ENCODE measurements at places on chromosomes 5 and 9.

GRCh38 chr9:134775081-134775951, 105.3 kb upstream of the FCN2 start:
- no peak for DNase-seq

DNA sequence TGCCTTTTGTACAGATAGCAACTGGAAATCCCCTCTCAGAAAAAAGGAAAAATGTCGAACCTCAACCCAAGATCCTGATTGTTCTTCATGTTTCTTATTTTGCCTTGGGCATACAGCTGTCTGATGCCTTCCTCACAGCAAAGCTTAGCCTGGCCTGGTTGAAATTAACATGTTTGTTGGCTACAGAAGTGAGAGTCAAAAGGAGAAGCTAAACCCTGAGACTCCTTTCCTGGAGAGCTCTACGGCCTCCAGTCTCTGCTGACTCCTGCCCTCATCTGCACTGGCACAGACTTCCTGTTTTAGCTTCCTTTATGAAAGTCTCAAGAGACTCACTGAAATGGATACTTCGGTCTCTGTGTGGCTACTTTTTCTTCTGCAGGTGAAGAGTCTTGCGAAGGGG, 186.7 kb downstream of the PARP8 start:
- DNase-seq: no peak

DNA sequence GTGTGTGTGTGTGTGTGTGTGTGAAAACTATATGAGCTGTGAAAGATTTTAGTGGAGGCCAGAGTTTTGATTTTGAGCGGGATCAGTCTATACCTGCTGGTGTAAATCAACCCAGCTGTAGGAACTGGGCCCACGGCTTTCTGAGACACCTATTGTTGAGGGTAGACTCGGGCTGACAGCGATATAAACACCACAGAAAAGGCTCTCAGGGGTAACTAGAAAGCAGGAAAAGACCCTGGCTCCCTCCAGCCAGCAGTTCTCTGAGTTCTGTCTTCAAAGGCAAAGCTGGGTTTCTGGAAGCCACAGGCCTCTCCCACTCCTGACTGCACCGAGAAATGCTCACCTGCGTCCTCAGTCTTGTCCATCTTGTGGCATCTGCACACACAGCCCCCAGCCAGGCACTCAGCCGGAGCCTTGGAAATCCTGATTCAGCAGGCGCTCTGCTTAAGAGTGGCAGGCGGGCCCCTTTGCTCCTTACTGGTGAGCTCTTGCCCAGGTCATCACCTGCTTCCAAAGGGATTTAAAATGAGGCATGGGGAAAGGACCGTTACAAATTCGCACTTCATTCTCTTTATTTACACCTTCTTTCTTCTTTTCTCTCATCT, 223.3 kb downstream of the NDUFS4 start:
- no peak for DNase-seq

GRCh38 chr9:34651876-34652601, at the start of gene IL11RA:
TSS of gene IL11RA (plus strand) at chr9:34652185. CDS start at chr9:34655218, 3,033 bp downstream.
- DNase-seq: no peak

GRCh38 chr5:34045996-34046395, 3.0 kb upstream of the C1QTNF3 start:
- DNase-seq: no peak

GRCh38 chr5:62954578-62954977, 376.0 kb downstream of the LRRC70 start:
- DNase-seq: no peak

- no peak for DNase-seq
Measured at GRCh38 chr9:8366161-8366926, 566.8 kb upstream of the DMAC1 start.

DNA sequence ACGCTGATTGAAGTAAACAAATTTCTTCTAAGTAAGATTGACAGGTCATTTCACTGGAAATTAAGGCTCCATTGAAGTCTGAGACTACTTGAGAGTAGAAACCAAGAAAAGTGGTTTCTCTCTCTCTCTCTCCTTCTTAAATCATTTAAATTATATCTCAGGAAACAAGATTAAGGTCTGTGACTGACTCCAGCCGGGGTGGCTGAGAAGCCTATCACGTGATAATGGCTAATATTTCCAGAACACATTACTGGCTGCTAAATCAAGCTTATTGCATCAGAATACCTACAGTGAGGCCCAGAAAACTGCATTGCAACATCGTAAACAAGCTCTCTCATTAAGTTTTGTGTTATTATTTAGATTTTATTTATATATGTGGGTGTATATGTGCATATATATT, 88.4 kb downstream of the PTCD2 start:
- no peak for DNase-seq

- DNase-seq: peak; percentile 45
Measured at GRCh38 chr5:138369706-138370105, 17.2 kb downstream of the KDM3B start.

DNA sequence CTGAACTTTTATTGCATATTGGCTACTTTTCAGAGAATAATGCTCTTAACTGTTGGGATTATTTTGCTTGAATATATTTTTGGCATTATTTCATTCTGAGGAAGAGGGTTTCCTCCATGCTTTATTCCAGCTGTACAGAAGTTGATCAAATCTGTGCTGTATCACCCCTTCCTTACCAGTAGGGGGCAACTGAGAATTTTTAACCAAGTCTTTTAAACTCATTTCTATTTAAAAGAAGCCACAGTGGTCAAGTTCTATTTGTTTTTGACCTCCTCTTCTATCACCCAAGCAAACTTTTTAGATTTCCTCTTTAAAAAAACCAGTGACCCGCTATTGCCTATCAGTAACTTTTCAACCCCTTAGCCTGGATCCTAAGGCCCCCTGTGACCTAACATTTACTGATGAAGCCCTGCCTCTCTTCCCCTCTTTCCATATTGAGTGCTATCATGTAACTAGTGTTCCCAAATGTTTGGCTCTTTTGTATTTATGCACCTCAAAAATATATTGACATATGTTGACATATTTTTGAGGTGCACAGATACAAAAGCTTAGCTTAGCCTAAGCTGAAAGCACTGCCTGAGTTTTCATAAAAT, 80.6 kb downstream of the FBXO4 start:
- DNase-seq: peak; percentile 5

DNA sequence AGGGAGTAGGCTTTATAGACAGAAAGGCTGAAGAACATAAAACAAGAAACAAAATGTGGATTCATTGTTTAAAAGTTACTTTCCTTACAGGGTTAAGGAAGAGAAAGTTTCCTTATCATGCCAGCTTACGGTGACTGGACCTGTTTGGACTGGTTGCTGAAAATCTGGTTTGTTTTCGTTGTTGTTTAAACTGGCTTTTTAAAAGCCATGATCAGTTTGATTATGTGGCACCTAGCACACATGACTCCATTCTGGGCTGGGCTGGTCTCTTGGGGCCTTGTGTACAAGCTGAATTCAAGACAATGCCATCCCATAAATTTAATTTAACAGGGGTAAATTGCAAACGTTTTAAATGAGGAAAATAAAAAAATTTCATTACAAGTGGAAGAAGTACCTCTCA, 18.4 kb upstream of the ZNF474 start:
- DNase-seq: no peak

DNA sequence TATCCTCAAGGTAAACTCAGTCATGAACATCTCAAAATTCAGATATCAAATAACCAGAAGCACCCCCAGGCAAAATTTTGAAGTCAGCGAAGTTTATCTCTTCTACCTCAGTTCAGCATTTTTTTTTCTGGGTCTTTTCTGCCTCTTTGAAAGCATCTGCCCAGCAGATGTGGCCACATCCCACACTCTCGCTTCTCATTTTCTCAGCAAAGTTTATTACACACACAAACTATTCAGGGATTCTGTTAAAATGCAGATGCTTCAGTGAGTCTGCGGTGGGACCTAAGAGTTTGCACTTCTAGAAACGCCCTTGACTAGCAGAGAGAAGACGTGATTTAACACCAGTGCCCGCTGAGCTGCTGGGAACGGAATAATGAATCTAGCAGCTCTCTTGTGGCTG, 19.3 kb downstream of the RASEF start:
- DNase-seq: no peak

DNA sequence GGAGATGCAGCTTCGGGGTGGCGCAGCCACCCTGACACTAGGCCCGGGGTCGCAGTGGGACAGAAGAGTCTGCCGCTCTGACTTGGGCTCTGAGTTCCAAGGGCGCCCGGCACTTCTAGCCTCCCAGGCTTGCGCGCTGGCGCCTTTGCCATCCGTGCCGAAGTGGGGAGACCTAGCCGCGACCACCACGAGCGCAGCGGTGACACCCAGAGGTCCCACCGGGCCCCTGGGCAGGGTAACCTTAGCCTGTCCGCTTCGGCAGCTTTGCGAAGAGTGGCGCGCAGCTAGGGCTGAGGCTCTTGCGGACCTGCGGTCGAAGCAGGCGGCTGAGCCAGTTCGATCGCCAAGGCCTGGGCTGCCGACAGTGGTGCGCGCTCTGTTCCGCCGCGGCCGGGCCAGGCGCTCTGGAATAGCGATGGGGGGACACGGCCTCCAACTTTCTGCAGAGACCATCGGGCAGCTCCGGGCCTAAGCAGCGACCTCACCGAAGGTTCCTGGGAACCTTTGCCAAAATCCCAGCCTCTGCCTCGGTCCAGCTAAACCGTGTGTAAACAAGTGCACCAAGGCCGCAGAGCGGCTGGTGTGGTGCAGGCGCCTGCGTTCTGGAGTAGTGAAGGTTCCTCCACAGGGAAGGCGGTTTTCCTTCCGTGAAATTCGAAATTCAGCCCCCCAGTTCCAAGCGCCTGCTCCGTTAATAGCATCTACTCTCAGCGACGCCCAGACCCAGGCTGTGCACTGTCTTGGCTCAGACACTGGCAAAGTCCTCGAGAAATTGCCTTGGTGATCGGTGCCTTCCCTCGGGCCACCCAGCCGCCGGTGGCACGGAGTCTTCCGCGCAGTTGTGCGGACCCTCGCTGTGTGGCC, 7.4 kb downstream of the TLX3 start:
- DNase-seq: no peak

GRCh38 chr5:163807781-163808180, 302.4 kb downstream of the MAT2B start:
- no peak for DNase-seq

DNA sequence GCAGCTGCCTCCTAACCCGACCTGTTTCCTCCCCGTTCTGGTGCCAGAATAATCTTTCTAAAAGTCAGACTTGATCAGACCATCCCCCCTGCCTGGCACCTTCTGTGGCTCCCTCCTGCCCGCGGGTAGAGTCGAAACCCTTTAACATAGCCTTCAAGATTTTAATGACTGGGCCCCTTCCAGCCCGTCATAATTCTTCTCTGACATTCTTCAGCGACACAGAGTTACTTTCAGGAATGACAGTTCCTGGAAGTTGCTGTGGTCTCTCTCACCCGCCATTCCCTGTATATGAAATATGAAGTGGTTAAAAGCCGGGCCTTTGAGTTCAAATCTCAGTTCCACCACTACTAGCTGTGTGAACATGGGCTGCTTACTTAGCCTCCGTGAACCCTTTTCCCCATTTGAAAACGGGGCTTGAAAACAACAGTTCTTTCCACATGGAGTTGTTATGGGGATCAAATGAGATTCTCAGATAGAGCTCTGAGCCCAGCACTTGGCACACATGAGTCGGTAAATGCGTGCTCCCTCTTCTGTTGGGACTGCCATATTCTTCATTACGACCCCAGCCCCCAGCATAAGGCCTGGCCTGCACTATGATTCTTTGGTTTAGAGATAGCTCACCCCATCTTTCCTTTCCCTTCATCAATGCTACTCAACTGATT, 737 bp downstream of the NANS start:
- DNase-seq: peak; percentile 70

GRCh38 chr9:29241320-29241719, 1668.0 kb upstream of the C9orf72 start:
- no peak for DNase-seq

DNA sequence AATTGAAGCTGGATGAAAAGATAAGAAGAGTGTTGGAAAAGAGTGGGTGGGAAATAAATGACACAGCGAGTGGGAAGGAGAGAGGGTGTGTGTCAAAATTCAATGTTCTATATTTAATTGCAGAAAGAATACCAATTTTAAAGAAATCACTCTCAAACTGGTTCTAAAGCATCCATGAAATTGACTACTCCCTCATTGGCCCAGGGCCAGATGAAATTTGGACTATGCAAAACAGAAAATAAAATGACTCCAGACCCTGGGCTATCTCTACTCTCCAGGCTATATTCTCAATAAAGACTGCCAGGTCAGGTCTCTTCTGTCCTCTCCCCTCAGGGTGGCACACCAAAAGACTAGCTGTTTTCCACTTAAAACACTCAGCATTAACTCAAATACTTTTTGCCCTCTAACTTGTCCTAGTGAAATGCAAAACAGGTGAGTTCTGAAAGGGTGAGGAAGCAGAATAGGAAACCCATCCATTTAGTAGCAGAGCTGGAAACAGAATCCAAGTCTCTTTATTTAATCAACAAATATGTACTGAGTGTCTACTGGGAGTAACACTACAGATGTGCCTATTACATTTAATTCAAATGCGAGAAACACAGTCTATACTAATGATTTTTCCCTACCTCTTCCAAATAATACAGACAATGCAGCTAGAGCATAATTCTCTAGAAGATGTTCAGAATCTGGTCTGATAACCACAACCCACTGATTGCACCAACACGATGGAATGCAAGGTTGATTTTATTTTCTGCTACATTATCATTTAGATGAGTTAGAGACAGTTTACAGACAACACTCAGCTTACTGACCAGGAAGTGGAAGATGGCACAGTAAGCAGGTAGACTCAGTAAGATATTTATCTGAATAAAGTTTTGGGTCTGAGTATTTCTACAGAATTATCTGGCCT, 42.1 kb downstream of the EFCAB9 start:
- no peak for DNase-seq

GRCh38 chr9:16505199-16505598, 365.3 kb downstream of the BNC2 start:
- DNase-seq: no peak

- no peak for DNase-seq
Measured at GRCh38 chr5:157160001-157160400, 6.1 kb downstream of the GARIN3 start.

DNA sequence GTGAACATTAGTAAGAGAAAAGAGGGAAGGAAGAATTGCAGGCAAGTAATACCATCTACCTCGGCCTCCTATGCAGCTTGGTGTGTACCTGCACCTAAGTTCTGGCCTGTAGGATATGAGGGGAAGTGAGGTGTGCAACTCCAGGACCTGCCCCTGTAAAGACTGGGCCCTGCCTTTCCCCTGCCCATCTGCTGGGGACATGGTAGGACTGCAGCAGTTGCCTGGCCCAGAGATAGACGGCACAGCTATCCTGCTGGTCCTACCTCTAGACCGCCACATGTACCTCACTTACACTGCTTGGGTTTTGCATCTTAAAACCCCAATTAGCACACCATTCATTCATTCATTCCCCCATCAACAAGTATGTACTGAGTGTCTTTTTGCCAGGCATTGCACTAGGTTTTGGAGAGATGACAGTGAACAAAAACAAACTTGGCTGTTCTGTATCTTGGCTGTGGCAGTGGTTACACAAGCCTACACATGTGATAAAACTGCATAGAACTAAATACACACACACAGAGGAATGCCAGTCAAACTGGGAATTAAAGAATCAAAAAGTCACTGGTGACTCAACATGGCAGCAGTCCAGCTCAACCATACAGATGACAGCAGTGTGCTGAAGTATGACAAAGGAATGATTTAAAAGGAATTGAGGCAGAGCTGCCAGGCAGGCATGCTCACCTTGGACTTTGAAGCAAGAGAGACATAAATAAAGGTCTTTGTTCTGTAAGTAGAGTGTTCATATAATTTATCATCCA, 23.3 kb upstream of the MGAT1 start:
- DNase-seq: no peak
